Upper lobe of right lung (tissue), 1 donor: ENCODE measurements at places on chromosomes 1 and 21. TPM values are rescaled to one million over a fixed set of nuclear protein-coding genes. Genes with fewer than 3 reads are reported as not detected.

TMPRSS15 gene
- not detected for total RNA-seq

LCE1C gene
- total RNA-seq, result not detected

- no peaks in the 10 kb centered on the region for H3K36me3 ChIP-seq
- DNase-seq, result no peak
- H3K27ac ChIP-seq, result no peak overlapping the region
- H3K4me3 ChIP-seq, result no peak overlapping the region
- peaks cover 3% of the 10 kb centered on the region for H3K27me3 ChIP-seq
Observed at GRCh38 chr1:203425663-203425975, 50.0 kb upstream of the PRELP start.

DNA sequence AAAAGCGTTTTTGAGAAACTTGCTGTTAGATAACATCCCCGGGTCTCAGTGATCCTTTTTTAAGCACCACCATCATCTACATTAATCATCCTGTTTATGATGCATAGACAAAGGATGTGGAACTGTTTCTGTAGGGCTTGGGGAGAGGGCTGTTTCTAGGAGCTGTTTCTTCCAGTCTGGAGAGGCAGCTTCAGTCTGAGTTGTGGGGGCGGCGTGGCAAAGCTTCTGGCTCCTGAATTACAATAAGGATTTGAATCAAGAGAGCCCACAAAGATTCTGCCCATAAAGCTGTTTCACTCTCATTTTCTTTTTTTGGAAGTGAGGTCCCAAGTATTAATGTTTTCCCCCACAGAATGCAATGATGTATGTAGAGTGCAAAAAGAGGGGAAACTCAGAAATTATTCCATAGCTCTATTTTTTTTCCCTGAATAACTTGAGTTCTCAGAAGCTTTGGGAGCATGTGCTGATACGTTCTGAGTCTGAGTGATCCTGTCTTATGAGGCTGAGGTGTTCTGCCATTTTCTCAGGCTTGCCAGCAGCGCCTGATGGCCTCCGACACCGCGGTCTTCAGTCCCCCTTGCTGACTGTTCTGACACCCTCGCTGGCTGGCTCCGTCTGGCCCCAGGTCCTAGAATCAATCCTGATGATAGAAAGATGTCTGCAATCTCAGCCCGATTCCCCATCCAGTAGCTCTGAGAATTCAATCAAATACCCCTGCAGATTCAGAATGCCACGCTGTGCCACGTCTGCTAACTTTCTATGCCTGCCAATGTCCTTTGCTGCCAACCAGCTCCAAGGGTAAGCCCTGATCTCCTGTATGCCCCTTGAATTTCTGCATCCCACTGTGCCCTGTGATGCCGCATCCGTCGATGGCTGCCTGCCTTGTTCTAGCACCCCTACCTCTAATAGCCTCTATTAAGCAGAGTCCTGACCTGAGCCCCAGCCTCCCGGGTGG lies 92.4 kb upstream of the AKT3 start:
- no peak overlapping the region for H3K27ac ChIP-seq
- no peaks in the 10 kb centered on the region for H3K4me1 ChIP-seq
- no peak overlapping the region for H3K4me3 ChIP-seq
- H3K27me3 ChIP-seq, result no peaks in the 10 kb centered on the region
- DNase-seq, result no peak

DNA sequence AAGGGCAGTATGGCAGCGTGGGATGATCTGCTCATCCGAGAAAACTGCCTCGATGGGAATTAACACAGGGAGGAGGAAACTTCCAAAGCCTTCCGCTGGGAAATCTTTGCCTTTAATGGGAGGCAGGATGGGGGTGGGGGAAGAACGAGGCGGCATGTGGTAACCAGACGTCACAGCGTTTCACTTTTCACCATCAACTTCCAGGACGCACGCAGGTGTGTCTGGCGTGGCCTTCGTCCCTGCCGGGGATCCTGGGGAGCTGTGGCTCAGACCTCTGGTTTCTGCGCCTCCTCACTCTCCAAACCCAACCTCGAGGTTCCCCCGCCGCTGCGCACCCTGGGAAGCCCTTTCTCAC lies 282 bp downstream of the RSPH1 start:
- H3K4me1 ChIP-seq, result peaks cover 10% of the 10 kb centered on the region
- H3K27me3 ChIP-seq, result no peaks in the 10 kb centered on the region
- no peak for DNase-seq
- H3K27ac ChIP-seq, result peak overlapping the region; percentile 38

DNA sequence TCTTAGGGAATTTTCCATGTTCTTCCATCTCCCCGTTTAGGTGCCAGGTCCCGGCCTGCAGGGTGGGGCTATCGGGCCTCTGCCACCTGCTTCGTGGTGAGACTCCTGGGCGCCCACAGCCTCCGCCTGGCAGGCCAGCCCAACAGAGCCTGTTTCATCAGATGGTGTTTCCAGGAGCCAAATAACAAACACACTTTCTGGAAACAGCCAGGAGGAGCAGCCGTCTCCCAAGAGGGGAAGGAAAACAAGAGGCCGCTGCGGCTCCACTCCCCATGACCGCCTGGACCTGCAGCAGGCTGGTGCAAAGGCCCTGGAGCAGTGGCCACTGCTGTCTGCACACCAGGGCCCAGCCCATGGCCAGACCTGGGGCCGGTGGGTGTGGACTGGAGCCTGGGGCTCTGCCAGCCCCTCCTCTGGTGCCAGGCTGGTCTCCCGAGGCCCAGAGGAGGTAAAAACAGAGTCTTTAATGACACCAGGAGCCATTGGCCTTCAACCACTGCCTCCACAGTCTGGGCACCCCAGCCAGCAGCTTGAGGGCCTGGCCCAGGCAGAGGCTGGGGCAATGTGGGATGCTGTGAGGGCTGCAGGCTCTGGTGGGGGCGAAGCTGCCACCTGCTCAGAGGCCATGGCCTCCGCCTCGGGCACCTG lies 55.0 kb downstream of the SLX9 start:
- H3K27ac ChIP-seq, result peak overlapping the region; percentile 58
- H3K36me3 ChIP-seq, result no peaks in the 10 kb centered on the region
- H3K4me3 ChIP-seq, result no peak overlapping the region
- H3K27me3 ChIP-seq, result no peaks in the 10 kb centered on the region
- H3K4me1 ChIP-seq, result no peaks in the 10 kb centered on the region
- no peak for DNase-seq

DNA sequence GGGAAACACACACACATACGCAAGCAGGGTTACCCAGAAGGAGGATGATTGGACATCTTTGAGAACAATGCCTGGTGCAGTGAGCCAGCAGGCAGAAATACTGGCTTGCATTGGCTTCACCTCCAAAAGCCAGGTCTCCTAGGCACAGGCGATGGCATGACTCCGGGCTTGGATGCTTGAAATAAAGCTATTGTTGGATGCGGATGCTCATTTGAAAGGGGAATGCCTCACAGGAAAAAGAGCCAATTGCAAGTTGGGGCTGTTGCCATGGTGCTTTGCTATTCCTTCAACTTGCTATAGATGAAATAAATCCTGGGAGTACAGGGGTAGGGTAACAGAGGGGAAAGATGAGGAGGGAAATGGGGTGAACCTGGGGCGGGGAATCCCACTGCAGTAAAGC lies 180.7 kb upstream of the SGIP1 start:
- peaks cover 13% of the 10 kb centered on the region for H3K36me3 ChIP-seq
- H3K27me3 ChIP-seq, result no peaks in the 10 kb centered on the region
- peaks cover 53% of the 10 kb centered on the region for H3K4me1 ChIP-seq
- no peak overlapping the region for H3K27ac ChIP-seq
- no peak overlapping the region for H3K4me3 ChIP-seq
- DNase-seq, result no peak

DNA sequence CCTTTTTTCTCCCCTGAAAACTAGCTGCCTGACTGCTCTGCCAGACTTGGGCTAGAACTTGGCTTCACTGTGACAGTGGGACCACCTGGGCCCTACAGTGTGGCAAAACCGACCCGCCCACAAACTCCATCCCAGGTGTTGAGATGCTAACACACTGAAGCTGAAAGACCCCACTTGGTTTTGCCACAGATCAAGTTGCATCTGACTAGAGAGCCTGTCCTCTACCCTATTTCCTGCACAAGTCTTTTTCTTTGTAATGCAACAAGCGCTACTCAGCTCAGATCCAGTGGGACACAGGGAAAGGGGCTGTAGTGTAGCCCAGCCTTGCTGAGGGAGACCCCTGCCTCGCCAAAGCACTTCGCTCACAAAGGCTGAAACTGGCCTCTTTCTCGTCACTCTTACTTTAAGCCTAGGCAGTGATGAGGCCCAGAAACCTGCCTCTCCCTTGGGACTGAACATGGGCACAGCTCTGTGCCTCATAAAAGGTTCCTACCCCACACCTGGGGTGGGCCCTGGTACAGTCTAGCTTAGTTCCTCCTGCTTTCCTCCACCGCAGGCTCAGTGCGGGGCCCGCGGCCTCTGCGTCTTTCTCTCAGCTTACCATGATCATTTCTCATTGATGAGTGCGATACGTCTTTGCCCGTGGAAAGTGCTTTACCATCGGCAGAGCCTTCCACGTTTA lies 9.7 kb downstream of the ALPL start:
- H3K4me1 ChIP-seq, result peaks cover 6% of the 10 kb centered on the region
- H3K4me3 ChIP-seq, result no peak overlapping the region
- DNase-seq, result no peak
- H3K27ac ChIP-seq, result no peak overlapping the region

DNA sequence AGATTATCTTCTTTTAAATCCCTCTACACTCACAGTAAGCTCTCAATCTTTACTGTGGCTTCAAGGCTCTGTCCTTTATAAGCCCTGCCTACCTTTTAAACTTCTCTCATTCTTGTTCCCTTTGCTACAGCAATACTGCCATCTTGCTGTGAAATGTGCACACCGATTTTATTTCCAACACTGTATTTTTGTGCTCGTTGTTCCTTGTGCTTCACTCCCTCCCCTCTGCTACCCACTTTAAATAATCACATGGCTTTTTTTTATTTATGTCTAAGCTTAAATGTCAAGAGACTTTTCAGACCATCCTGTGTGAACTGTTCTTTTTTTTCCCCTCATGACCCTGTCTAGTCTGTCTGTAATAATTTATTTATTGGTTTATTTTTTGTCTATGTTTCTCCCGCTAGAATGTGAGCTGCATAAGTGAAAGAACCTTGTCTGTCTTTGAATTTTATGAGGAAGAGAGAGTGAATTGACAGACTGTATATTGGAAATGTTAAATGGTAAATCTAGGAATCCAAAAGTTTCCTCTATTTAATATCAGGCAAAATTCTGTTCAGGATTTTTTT lies 45.7 kb downstream of the ABCD3 start:
- no peak for DNase-seq
- no peak overlapping the region for H3K27ac ChIP-seq
- peaks cover 29% of the 10 kb centered on the region for H3K36me3 ChIP-seq
- no peak overlapping the region for H3K4me3 ChIP-seq
- H3K27me3 ChIP-seq, result no peaks in the 10 kb centered on the region

GRCh38 chr1:77400781-77401180 lies 119.0 kb downstream of the AK5 start:
- H3K36me3 ChIP-seq, result no peaks in the 10 kb centered on the region
- no peak overlapping the region for H3K4me3 ChIP-seq

DNA sequence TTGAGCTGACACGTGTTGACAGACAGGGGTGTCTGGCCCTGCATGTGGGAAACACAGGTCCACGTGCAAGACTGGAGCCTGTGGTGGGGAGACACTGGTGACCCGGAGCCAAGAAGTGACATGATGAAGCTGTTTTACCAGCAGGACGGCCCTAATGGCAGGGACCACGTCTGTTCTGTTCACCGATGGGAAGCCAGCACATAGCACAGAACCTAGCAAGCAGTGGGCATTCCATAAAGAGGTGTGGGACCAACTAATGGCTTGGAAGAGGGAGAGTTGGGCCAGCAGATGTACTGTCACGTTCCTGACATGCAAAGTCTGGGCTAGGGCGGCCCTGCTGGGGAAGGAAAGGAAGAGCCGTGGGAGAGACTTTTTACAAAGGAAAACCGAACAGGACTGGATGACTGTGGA lies 15.3 kb downstream of the NAV1 start:
- H3K36me3 ChIP-seq, result no peaks in the 10 kb centered on the region
- DNase-seq, result no peak
- peak overlapping the region; percentile 40 for H3K27ac ChIP-seq
- peaks cover 19% of the 10 kb centered on the region for H3K4me1 ChIP-seq
- no peaks in the 10 kb centered on the region for H3K27me3 ChIP-seq
- no peak overlapping the region for H3K4me3 ChIP-seq
